ENCODE measurements at places on chromosomes 3 and 15. TPM values are rescaled to one million over a fixed set of nuclear protein-coding genes. Genes with fewer than 3 reads are reported as not detected.

DNA sequence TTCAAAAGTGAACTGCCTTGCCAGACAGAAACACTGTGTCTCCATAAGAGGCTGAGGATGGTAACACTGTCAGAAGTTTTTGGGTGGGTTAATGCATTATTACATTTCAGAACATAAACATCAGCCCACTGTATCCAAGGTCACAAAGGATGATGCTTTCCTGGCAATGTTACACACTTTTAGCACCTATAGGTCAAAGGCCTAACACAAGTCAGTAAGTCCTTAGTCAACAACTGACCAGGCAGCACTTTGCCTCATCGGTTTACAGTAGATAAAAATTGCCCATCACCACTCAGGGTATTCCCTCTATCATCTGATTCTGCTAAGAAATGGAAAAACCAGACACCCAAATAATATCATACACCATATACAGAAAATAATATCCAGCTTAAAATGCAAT is 98.4 kb downstream of the CTNNB1 start:
- DNase-seq: no peak

The LYZL4 gene
- total RNA-seq: not detected

DNA sequence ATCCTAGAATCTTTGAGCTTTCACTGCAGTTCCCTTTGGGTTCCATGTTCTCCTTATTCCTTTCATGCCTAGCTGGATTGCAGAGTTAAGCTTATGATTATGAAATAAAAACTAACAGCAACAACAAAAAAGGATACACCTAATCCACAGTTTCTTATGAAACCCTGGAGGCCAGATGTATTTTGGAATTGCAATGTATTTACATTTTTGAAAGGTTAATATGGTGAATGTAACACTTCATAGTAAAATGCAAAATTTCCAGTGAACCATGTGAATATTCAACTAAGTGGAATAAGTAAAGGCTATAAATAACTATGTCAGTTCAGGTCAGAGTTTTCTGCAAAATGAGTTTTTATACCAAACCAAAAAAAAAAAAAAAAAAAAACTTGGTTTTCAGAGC is 65.8 kb upstream of the FLNB start:
- DNase-seq: no peak

DNA sequence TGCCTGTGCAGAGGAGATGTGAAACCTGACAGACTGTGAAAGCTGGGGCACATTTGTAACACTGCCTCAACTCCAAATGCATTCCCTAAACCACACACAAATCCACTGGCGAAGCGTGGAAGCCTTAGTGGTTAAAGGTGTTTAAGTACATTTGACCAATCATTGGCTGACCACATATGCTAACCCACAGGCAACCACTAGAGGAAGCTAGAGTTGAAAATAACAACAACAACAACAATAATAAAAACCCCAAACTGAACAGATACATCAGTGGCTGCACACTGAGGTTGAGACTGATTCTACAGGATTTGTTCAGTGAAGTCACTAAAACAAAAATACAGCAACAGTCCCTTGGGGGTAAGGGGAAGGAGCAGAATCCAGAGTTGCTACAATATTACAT is 129.7 kb downstream of the TJP1 start:
- no peak for DNase-seq

The IL17RD gene
- 1.5 TPM for total RNA-seq

The PPP1R14D gene
- total RNA-seq: not detected

DNA sequence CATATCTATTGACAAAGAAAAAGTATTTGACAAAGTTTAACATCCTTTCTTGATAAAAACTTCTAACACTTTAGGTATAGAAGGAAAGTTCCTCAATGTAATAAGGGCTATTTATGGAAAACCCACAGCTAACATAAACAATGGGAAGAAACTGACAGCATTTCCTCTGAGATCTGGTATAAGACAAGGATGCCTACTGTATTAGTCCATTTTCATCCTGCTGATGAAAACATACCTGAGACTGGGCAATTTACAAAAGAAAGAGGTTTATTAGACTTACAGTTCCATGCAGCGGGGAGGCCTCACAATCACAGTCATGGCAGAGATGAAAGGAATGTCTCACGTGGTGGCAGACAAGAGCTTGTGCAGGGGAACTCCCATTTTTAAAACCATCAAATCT is 17.8 kb upstream of the CLDN1 start:
- peak; percentile 19 for DNase-seq

All from A172 (cell line).